Fibroblast of the conjunctiva (primary cell): ENCODE measurements at places on chromosomes 3 and 15.

- no peak for DNase-seq
Observed at GRCh38 chr3:172653004-172653572, 57.8 kb downstream of the NCEH1 start.

GRCh38 chr3:52186729-52187128 is 11.2 kb upstream of the ALAS1 start:
- DNase-seq, result no peak

DNA sequence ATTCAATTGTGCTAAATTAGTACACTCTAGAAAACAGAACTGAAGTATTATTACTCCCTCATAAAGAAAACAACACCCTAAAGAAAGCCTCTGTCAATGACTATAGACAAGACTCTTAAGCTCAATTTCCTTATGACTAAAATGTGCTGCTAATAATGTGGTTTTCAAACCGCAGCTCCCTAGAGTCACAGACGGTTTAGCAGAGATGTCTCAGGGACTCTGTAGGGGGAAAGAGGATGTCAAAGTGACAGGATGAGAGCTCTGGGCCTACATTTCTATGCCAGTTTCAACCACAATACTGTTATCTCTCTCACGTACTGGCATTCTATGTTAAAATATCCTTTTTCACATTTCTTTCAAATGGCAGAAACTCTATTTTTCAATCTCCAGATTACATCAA is 37.6 kb upstream of the WDR49 start:
- no peak for DNase-seq

- no peak for DNase-seq
Observed at GRCh38 chr3:159458982-159459381, 529.7 kb upstream of the IL12A start.

GRCh38 chr3:71258116-71258515 is 325.4 kb downstream of the FOXP1 start:
- DNase-seq, result peak; percentile 59

- DNase-seq, result peak; percentile 73
Observed at GRCh38 chr3:129602730-129603560, 3.5 kb downstream of the PLXND1 start.

DNA sequence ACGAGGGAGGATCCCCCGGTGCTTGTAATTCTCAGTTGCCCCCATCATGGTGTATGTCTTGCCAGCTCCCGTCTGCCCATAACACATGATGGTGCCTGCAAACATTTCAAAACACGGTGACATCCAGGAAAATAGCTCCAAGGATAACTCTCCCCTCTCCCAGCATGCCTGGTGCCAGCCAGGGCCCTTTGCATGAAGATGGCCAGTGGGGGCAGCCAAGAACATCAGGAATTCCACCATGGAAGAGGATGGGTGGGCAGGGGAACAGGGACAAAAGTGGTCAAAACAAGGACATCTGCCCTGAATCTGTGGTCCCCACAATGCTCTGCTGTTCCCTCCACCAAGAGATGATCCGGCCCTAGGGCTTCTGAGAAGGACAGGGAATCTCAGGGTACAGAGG is 9.0 kb downstream of the KIF9 start:
- no peak for DNase-seq

GRCh38 chr3:198079771-198080520 is 119.9 kb downstream of the LMLN start:
- no peak for DNase-seq

GRCh38 chr15:66405007-66405406 is 18.3 kb downstream of the MAP2K1 start:
- DNase-seq, result no peak

- DNase-seq, result no peak
Observed at GRCh38 chr3:142095841-142096240, 53.5 kb downstream of the TFDP2 start.

DNA sequence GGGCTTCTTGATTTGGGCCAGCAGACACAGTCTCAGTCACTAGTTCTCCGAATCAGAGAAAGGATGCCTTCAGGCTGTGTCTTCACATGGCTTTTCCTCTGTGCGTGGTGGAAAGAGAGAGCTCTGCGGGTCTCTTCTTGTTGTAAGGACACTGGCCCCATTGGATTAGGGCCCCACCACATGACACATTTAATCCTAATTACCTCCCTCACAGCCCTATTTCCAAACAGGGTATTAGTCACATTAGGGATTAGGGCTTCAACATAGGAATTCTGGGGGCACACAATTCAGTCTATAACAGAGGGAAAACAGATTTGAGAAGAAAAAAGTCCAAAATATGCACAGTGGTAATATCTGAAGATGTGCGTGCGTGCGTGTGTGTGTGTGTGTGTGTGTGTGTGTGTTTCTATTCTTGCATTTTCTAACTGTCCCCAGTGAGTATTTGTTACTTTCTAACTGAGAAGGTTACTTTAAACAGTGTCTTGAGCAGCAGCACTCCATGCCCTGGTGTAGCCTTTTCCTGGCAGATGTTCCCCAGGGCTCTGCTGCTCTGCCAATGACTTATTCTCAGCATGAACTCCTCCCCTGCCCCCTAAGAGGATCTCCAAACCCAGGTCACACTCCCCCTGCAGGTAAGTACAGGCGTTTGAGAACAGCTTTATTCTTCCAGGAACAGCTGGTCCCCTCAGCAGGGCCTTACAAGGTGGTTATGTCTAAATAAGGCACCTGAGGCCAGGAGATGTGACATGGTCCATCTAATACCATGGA is 72.9 kb downstream of the RPL39L start:
- peak; percentile 24 for DNase-seq

- no peak for DNase-seq
Observed at GRCh38 chr15:76150513-76150912, 90.7 kb downstream of the TMEM266 start.

GRCh38 chr3:25365636-25366035 is 62.4 kb upstream of the RARB start:
- no peak for DNase-seq

DNA sequence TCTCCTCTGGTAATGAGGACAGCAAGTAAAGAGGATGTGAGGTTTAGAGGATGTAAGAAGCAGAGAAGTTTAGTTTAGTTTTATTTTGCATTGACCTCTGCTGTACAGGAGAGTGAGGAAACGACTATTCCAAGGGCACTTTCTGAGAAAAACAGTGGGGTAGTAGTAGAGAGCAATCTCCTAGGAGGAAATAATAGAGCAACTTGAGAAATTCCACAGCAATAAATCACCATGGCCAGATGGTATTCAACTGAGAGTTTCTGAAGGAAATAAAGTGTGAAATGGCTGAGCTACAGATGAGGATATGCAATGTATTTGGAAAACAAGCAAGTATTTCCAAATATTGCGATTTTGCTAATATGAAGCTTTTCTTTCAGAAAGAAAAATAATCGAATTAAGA is 118.9 kb downstream of the DPH6 start:
- DNase-seq, result peak; percentile 62

- DNase-seq, result no peak
Observed at GRCh38 chr3:62241279-62241678, 132.1 kb downstream of the FEZF2 start.

DNA sequence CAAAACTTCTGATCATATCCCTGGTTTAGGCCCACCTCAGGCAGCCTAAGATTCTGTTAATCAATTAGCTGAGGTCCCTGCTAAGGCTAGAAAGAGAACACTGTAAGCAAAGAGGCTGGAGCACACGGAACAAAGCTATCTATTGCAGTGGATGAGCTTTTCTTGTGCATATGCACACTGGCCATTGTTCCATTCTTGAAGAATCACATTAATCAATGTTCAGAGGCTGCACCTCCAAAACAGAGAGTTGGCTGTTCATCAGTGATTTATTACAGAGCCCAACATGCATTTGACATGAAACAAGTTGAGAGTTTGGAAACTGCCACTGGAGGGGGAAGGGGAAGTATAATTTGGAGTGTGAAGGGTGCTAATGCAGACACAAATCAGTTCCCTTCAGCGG is 873.0 kb downstream of the ROBO1 start:
- DNase-seq, result no peak

DNA sequence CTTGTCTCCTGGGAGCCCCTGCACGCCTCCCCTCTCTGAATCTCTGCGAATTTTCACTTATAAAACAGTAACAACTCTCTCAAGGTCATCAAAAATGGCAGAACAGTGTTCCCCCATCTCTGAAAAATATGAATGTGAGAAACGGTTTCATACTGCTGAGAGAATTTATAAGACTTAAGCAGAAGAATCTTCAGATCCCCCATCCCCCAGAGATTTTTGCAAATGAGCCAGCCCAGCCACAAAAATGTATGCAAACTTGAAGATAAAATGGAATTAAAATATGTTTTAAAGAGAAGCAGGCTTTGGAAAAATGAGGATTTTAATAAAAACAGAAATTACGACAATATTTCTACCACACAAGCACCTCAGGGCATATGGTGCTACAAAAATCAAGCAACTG is 173.0 kb downstream of the STT3B start:
- no peak for DNase-seq

- DNase-seq, result no peak
Observed at GRCh38 chr3:50230794-50231125, 5.2 kb upstream of the GNAI2 start.

DNA sequence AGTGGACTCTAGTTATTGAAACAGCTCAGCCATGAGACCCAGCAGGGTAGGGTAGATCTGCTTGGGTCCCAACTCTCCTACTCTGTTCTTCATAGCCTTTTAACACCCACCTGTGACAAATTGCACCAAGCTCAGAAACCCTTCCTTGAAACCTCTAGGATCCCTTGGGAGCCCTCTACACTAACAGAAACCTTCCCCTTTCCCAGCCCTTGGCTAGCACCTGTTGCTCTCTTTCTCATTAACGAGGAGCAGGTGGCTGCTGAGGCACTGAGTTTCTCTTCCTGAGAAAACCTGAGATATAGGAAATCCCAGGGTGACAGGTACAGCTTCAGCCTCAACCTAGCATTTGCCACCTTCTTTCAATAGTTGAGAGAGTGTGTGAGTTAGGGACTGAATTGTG is 88.3 kb upstream of the CLSTN2 start:
- DNase-seq, result no peak

GRCh38 chr3:52310861-52311575 is 5.1 kb upstream of the DNAH1 start:
- no peak for DNase-seq

GRCh38 chr3:144085964-144086363 is 114.3 kb downstream of the DIPK2A start:
- DNase-seq, result peak; percentile 60

- peak; percentile 12 for DNase-seq
Observed at GRCh38 chr3:194906229-194906629, 220.5 kb downstream of the FAM43A start.

DNA sequence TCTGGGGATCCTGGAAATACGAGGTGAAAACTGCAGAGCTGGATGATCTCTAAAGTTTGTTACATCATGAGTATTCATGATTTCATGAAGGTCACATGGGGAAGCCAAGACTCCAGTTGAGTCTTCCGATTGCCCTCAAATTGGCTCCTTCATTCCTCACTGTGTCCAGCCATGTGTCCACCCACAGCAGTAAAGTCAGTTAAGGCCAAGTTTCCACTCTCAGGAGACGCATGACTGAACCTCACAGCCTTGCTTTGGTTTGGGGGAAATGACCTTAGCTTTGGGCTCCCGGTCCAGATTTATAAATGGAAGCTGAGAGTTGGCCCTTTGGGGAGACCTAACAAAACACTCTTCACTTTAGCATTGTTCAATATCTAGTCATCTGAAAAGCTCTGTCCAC is 289.7 kb upstream of the MCTP2 start:
- DNase-seq, result no peak

- DNase-seq, result no peak
Observed at GRCh38 chr3:100899440-100900091, 93.7 kb downstream of the ABI3BP start.

GRCh38 chr3:154161806-154162205 is 40.6 kb downstream of the ARHGEF26 start:
- DNase-seq, result no peak

GRCh38 chr3:105448338-105448982 is 81.8 kb downstream of the ALCAM start:
- DNase-seq, result no peak

- peak; percentile 89 for DNase-seq
Observed at GRCh38 chr3:112379020-112379690, 46.2 kb downstream of the CD200 start.

- no peak for DNase-seq
Observed at GRCh38 chr3:20478436-20478835, 292.4 kb upstream of the SGO1 start.

DNA sequence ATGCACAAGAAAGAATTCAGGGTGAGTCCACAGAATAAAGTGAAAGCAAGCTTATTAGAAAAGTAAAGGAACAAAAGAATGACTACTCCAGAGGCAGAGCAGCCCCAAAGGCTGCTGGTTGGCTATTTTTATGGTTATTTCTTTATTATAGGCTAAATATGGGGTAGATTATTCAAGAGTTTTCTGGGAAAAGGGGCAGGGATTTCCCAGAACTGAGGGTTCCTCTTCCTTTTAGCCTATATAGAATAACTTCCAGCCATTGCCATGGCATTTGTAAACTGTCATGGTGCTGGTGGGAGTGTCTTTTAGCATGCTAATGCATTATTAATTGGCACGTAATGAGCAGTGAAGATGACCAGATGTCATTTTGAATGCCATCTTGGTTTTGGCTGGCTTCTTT is 13.6 kb downstream of the GLDN start:
- DNase-seq, result no peak

DNA sequence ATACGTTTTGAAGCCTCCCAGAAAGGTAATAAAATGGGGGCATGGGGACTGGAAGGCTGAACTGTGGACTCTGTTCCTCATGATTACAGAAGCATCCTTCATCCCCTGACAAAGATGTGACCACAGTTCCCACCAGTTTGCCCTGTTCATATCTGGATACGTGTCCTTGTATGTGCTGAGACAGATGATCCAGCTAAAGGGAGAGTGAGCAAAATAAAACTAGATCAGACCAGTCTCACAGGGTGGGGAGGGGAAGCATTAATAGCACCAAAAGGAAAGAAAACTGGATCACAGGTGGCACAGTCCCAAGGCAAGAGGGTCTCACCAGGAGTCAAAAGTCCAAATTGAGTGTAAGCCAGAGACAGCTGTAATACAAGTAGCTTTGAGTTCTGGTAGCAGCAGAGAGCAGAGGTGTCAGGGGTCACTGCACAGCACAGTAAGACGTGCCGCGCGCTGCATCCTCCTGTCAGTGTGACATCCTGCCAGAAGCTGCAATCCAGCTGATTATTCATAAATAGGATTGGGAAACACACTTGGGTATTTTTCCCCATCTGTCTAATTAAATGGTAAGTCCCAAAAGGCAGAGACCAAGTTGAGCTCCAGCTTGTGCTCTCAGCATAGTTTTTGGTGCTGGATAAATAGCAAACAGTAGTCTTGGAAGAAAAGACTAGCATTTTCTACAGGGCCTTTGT is 560.0 kb upstream of the CFAP20DC start:
- DNase-seq, result no peak

DNA sequence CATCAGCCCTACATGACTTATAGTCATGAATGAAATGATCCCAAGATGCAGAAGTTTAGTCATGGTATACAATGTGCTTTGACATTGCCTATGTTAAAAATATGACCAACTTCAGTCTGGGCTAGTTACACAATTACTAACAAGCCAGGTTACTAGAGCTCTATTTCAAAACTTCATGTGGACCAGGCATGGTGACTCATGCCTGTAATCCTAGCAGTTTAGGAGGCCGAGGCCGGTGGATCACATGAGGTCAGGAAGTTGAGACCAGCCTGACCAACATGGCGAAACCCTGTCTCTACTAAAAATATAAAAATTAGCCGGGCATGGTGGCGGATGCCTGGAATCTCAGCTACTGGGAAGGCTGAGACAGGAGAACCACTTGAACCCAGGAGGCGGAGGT is 613.0 kb downstream of the CADM2 start:
- no peak for DNase-seq
